ENCODE measurements at places on chromosomes 1 and 21. TPM values are rescaled to one million over a fixed set of nuclear protein-coding genes. Genes with fewer than 3 reads are reported as not detected.

CELF3 gene
- total RNA-seq = 22.0 TPM

FAM177B gene
- total RNA-seq = not detected

ATP6V1G3 gene
- total RNA-seq = not detected

CA6 gene
- not detected for total RNA-seq

LRRC7 gene
- 2.4 TPM for total RNA-seq

ESRRG gene
- total RNA-seq = 1.5 TPM

PCSK9 gene
- total RNA-seq = 23.7 TPM

ESPN gene
- 1.7 TPM for total RNA-seq

LYPD8 gene
- not detected for total RNA-seq

C8B gene
- not detected for total RNA-seq

RYR2 gene
- 0.07 TPM for total RNA-seq

MATN1 gene
- total RNA-seq = 0.54 TPM

SMCP gene
- total RNA-seq = not detected

C1orf141 gene
- not detected for total RNA-seq

ZCCHC17 gene
- total RNA-seq = 59.7 TPM

MMEL1 gene
- 0.84 TPM for total RNA-seq

TRIM17 gene
- 6.3 TPM for total RNA-seq

COL9A2 gene
- 9.0 TPM for total RNA-seq

SPRR1A gene
- not detected for total RNA-seq

KRTAP7-1 gene
- not detected for total RNA-seq

AVPR1B gene
- total RNA-seq = not detected

PLA2G2D gene
- total RNA-seq = not detected

CDA gene
- not detected for total RNA-seq

CNN3 gene
- total RNA-seq = 322 TPM

LCE1F gene
- not detected for total RNA-seq

PRAMEF27 gene
- total RNA-seq = not detected

SUSD4 gene
- total RNA-seq = 0.56 TPM

RIMS3 gene
- total RNA-seq = 22.9 TPM

CBS gene
- 157 TPM for total RNA-seq

AQP10 gene
- not detected for total RNA-seq

FCRL4 gene
- total RNA-seq = not detected

Measured in neural crest cell (in vitro differentiated cells).